Right forelimb (tissue), 1 donor: ENCODE measurements at places on chromosomes 1 and 21.

DNA sequence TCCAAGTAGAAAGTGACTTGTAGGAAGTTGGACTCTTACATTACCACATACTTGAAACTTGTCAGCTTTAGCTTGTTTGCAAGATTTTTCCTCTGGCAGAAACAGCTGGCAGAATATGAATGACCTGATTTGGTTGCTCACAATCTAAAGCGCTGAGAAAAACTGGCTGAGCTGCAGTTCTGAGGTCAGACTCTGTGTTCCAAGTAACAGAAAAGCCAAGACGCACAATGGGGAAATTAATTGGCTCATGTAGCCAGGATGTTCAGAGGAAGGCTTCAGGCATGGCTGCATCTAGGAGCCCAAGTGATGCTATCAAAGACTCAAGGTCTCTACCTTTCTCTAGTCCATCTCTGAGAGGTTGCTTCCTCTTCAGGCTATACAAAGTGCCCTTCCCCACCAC is 27.0 kb downstream of the ALPL start:
- no peak for DNase-seq

DNA sequence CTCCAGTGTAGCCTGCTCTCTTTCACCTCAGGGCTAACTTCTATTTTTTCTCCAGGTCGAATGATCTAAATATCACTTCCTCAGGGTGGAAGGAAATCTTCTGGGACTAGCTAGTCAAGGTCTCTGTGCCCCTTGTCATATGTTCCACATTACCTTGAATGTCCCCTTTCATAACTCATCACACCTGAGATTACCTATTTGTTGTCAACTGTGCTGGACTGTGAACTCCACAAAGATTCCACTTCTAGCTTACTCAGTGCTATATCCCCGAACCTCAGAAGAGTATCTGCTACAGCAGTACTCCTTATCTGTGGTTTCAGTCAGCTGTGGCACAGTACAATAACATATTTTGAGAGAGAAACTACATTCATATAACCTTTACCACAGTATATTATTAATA is 14.6 kb upstream of the SYNJ1 start:
- no peak for DNase-seq

DNA sequence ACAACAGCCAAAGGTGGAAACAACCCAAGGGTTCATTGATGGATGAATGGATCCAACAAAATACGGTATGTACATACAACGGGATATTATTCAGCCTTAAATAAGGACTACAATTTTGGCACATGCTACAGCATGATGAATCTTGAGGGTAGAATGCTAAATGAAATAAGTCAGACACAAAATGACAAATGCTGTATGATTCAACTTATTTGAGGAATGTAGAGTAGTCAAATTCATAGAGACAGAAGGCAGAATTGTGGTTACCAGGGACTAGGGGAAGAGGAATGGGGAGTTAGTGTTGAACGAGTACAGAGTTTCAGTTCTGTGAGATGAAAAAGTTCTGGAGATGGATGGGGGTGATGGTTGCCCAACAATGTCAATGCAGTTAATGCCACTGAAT is 118.0 kb upstream of the PAXBP1 start:
- DNase-seq = no peak

DNA sequence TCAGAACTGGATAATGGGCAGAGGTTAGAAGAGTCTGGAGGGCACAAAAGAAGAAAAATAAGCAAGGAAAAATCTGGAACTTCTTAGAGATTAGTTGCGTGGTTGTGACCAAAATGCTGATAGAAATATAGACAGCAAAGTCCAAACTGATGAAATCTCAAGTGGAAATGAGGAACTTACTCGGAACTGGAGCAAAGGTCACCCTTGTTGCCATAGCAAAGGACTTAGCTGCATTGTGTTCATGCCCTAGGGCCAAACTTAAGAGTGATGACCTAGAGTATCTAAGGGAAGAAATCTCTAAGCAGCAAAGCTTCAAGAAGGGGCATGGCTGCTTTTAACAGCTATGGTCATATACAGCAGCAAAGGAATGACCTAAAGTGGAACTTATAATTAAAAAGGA is 180.0 kb downstream of the TTLL7 start:
- DNase-seq = no peak

GRCh38 chr1:112504661-112505399 is 3.9 kb upstream of the WNT2B start:
- peak; percentile 71 for DNase-seq

GRCh38 chr1:78678324-78678723 is 28.7 kb downstream of the IFI44 start:
- DNase-seq = no peak

GRCh38 chr1:966135-966703 is at the start of gene PLEKHN1:
PLEKHN1 (plus strand) TSS chr1:966482; CDS start chr1:966532, 50 bp downstream.
- DNase-seq = no peak

GRCh38 chr1:209624558-209625549 is 27.4 kb downstream of the LAMB3 start:
- DNase-seq = no peak

GRCh38 chr1:162168261-162168660 is 98.8 kb downstream of the NOS1AP start:
- DNase-seq = no peak

GRCh38 chr1:60386249-60386648 is 312.7 kb upstream of the C1orf87 start:
- DNase-seq = no peak

- no peak for DNase-seq
These were observed 9.9 kb downstream of the KIAA1614 start for GRCh38 chr1:180922631-180923015.

DNA sequence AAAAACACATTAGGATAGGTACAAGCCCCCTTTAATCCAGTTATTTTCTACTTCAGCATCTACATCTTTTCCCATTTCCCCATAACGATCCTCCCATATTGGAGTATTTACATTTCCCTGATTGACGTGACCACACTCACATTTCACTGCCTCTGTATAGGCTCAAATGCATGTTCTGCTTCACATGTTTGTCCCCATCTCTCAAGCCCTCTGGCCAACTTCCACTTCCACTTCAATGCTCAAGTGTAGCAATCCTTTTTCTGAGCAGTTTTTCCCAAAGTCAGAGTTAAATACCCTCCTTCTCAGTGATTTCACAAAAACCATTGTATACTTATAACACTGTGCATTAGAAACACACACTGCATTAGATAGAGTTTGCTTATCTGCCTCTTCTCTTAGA is 61.8 kb upstream of the TTLL7 start:
- no peak for DNase-seq

- DNase-seq = peak; percentile 53
These were observed at the start of gene TP73 for GRCh38 chr1:3651930-3652547. TP73 (plus strand) TSS chr1:3652516; CDS start chr1:3682366, 29,850 bp downstream.

DNA sequence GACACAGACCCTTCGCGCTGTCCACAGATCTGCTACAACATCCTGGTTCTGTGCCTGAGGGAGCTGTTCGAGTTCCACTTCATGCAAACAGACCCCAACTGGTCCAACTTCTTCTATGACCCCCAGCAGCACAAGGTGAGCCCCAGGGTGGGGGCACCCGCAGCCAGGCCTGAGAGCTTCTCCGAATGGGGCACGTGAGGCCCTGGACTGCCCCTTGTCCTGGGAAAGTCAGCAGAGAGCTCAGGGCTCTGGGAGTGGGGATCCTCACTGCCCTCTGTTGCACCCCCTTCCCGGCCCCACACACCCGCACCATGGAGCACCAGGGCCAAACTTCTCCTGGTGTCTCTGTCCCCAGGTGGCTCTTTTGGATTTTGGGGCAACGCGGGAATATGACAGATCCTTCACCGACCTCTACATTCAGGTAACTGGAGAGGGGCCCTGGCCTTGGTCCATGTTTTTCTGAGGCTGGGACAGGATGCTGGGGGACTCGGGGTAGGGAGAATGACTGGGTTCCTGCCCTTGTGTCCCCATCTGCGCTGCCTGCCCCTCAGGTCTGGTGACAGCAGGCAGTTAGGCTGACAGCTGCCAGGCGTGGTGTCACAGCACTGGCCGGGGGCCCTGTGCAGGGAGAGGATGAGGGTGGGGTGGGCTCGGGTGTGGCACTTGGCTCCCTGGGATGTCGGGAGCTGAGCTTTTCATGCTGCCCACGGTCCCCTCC is 44.6 kb downstream of the COQ8A start:
- peak; percentile 48 for DNase-seq
